Right ventricle myocardium superior (tissue), 1 donor: ENCODE measurements at places on chromosomes 3 and 15. TPM values are rescaled to one million over a fixed set of nuclear protein-coding genes. Genes with fewer than 3 reads are reported as not detected.

GRCh38 chr15:65004993-65005392 is 15.3 kb upstream of the SPG21 start:
- DNase-seq: no peak

- no peak for DNase-seq
These were observed 177.8 kb downstream of the SERPINI1 start for GRCh38 chr3:167913219-167913835.

GRCh38 chr15:52103217-52104207 is 9.1 kb downstream of the BCL2L10 start:
- DNase-seq: no peak

GRCh38 chr15:31955734-31956133 is 74.6 kb upstream of the CHRNA7 start:
- no peak for DNase-seq

DNA sequence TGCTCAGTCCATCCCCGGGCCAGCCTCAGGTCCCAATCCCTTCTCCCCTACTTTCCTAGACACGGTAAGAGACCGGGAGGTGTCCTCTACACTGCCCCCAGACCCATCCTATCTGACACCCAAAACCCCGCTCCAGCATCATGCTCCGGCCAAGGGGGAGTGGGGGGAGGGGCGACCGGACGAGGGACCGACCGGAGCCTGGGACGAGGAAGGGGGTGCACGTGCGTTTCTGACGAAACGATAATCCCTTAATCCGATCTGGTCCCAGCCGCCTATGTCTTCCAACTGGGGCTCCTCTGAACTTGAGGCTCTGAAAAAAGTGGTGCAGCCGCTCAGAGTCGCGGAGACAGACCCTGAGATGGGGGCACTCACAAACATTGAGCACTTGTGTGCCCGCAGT is 494 bp downstream of the CPLX3 start:
- DNase-seq: no peak

DNA sequence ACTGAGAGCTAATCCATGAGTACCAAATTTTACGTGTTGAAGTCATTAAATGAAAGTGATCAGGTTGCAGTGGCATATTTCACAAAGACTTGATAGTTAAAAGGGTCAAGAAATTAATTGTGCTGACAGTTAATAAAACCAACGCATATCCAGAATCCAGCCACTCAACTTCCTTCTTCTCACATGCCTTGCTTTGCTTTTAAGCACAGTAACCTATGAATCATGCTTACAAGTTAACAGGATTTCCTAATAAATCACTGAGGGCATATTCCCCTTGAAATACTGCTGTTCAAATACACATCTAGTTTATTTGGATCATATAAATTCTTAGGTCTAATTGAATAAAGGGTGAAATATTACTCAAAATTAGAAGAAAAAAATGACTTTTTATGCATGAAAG is 801.5 kb upstream of the EPHA6 start:
- DNase-seq: no peak

DNA sequence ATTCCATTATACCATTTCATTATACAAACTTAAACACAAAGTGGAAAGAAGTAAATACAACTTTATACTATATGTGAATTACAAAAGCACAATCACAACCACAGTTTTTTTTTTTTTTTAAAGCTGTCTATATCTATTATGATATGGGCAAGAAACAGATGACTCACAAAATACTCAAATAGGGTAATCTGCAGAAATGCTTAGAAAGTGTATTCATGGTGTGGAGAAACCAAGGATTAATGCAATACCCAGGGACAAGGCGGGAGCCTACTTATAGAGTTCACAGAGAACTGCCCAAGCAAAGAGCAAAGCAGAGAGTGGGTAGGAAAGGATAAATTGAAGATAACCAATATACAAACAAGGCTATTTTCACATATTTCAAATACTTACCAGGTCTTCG is 332.0 kb downstream of the FHIT start:
- no peak for DNase-seq

GRCh38 chr3:10601151-10601856 is 95.9 kb upstream of the ATP2B2 start:
- DNase-seq: no peak

GRCh38 chr3:128617270-128617556 is 33.4 kb downstream of the RPN1 start:
- no peak for DNase-seq

- DNase-seq: peak; percentile 84
These were observed at the start of gene HYAL2 for GRCh38 chr3:50322386-50323091. Gene HYAL2, minus strand, starts transcription at chr3:50322745. Its CDS starts 2,256 bp downstream, at chr3:50320489.

- DNase-seq: no peak
These were observed 599.4 kb downstream of the UNC13C start for GRCh38 chr15:54577476-54578250.

Gene SNTN
- not detected for total RNA-seq

Gene ATP10A
- 0.75 TPM for total RNA-seq

Gene SLC6A1
- total RNA-seq: 0.73 TPM

Gene SNX33
- 12.4 TPM for total RNA-seq

Gene SLC22A14
- not detected for total RNA-seq
